ENCODE measurements at places on chromosomes 2 and 18. TPM values are rescaled to one million over a fixed set of nuclear protein-coding genes. Genes with fewer than 3 reads are reported as not detected.
A peak's percentile ranks its signal among the peaks of the same experiment; 100 is the strongest.

GRCh38 chr2:177908182-177908581 is 164.4 kb downstream of the PDE11A start:
- no peak for DNase-seq

GRCh38 chr2:147913701-147914480 is 69.1 kb downstream of the ACVR2A start:
- no peak for DNase-seq

DNA sequence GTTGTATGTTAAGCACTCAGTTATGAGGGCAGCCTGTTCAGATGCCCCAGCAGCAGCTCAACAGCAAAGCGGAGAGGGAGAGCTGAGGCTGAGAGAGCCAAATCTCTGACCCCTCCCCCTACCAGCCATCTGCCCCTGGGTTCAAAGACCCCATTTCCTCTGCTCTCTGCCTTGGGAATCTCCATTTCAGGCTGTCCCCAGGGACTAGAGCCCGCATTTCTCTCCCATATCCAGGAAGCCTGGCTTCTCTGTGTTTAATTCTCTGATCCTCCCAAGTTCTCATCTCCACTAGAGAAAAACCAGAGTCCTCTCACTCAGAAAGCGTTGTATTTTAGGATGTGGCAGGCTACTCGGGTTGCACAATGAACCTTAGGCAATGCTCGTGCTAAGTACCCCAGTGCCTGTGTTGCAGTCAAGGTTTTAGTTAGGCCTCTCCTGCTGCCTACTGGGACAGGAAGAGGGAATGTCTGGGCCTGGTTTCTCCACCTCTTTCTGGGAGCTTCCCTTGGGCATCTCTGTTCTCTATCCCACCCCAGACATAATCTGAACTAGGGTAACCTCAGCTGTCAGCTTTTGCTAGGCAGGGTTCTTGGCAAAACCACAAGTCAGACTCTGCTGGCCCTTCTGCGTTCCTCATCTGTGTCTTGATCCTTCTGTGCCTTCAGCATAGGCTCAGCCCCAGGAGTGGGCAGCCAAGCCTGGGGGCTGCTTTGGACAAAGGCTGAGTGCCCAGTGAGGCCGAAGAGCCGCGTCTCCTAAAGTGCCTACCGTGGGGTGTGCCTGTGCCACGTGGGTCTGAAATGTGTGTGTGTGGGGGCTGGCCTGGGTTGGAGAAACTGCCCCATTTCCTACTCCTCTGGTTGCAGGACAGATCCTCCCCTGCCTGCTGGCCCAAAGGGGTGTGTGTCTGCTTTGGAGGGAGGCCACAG is 96.8 kb downstream of the STPG4 start:
- no peak for DNase-seq

DNA sequence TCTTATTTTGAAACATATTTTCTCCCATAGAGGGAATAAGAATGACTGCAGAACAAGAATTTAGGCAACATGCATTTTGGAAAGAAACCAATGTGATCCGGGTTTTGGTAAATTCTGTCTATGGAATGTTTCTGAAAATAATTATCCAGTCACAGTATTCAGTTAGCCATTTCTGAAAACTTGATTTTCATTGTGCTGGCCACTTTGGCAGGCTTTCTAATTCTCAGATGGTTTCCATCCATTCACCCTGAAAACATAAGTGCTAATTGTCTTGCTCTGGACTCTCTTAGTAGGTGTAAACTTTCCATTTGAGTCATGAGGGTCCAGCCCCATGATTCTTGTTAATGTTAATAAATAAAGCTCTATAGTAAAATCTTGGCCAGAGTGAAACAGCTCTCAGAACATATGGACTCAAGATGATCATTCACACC is 176.5 kb downstream of the RBM43 start:
- DNase-seq, result no peak

- DNase-seq, result no peak
Measured at GRCh38 chr2:95051626-95052025, 26.1 kb downstream of the MAL start.

- no peak for DNase-seq
Measured at GRCh38 chr18:39485696-39486095, 1920.1 kb upstream of the CELF4 start.

GRCh38 chr2:42342061-42342794 is 18.8 kb downstream of the COX7A2L start:
- no peak for DNase-seq

DNA sequence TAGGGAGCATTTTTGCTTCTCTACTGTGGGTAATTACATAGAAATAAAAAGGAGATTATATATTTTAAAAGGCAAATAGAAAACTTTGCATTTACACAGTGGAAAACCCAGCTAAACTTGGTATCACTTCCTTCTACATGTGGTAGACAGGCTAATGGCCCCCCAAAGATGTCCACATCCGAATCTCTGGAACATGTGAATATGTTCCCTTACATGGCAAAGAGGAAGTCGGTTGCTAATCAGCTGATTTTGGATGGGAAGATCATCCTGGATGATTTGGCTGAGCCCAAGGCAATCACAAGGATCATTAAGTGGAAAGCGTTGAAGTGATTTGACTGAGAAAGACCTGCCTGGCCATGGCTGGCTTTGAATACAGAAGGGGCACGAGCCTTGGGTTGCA is 26.2 kb downstream of the CREG2 start:
- DNase-seq, result no peak

DNA sequence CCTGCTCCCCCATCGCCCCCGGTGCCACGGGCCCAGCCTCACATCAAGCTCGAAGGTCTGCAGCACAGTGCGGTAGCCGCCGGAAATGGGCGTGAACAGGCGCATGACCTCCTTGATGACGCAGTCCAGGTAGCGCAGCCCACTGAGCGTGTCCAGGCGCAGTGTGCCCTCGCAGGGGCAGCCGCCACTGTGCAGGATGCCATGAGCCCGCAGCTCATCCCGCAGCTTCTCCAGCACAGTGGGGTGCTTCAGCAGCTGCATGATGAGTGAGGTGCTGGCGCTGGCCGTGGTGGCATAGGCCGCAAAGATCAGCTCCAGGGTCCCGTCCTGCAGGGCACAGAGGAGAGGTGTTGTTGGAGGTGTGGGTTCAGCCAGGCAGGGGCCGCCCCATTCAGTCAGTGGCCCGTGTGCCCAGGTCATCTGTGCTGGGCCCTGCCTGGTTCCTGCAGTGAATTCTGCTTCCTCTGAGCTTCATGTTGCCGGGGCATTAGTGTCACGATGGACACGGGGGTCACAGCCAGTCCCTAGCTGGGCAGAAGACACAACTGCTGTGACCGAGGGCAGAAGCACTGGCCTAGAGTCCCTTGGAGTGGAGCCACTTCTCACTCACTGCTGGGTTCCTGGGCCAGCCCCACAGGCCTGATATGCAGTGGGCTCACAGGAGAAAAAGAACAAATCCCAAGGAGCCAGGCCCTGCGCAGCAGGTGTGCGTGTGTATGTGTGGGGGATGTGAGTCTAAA is 14.5 kb downstream of the CYP26B1 start:
- peak; percentile 4 for DNase-seq

DNA sequence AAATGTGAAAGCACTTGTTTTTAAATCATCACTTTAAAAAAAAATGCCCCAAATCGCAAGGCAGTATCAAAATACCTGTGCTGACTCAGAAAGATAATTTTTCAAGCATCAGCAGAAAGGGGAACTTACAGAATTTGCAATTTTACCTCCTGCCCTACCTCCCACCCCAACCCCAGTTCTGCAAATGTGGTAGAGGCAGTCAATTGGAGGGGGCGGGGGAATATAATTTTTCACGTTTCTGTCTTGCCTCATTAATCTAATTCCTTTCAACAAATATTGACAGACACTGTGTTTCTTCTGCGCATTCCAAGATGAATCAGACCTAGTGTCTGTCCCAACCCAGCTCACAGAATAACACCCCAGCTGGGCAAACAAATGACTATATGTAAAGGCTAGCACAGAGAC is 76.8 kb downstream of the ALPK2 start:
- no peak for DNase-seq

- DNase-seq, result no peak
Measured at GRCh38 chr18:58025733-58026132, 18.3 kb upstream of the NEDD4L start.

The CPO gene
- total RNA-seq, result not detected

The GALNT13 gene
- not detected for total RNA-seq

The CHN1 gene
- 16.6 TPM for total RNA-seq

The ABHD1 gene
- total RNA-seq, result 0.94 TPM

The GAREM1 gene
- 0.10 TPM for total RNA-seq

The GYPC gene
- 86.2 TPM for total RNA-seq

The SYT4 gene
- total RNA-seq, result 0.42 TPM

The CCBE1 gene
- total RNA-seq, result not detected

The SPATA3 gene
- total RNA-seq, result not detected
